ENCODE measurements at places on chromosomes 3 and 15.

DNA sequence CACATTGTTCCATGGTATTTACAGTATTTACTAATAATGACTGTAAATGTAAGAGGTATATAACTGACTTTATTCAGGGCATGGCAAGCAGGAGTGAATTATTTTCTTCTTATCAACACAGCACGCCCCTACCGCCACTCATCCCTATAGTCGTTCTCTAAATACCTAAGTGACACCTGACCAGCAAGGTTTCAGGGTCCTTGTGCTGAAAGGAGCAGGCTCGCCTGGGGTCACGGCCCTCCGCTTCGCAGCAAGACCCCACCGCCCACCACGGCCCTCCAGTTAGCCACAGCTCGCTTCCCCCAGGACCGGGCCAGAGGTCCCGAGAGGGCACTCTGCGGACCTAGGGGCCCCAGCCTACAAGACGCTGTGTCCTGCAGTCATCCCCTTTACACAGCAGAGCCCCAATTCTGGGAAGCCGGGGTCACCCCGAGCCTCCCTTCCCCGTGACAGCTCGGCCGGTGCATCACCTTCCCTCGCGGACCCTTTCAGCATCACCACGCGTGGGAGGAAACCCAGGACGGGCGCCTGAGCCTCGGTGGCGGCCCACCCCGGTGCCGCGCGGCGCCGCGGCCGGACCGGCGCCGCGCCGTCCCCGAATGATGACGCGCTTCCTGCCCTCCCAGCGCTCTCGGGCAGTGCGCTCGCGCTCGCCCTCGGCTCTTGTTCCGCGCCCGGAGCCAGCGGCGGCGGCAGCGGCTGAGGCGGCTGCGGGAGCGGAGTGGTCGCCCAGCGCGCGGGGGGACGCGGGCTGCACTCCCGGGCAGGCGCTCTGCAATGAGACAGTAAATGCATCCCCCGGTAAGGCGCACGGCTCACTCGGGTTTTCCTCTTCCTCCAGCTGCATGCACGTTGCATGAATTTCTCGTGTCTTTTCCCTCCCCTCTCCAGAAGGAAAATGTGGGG is 225.1 kb upstream of the C2CD4B start:
- DNase-seq: peak; percentile 68

- no peak for DNase-seq
These were observed 3.2 kb upstream of the PLXND1 start for GRCh38 chr3:129609591-129610182.

DNA sequence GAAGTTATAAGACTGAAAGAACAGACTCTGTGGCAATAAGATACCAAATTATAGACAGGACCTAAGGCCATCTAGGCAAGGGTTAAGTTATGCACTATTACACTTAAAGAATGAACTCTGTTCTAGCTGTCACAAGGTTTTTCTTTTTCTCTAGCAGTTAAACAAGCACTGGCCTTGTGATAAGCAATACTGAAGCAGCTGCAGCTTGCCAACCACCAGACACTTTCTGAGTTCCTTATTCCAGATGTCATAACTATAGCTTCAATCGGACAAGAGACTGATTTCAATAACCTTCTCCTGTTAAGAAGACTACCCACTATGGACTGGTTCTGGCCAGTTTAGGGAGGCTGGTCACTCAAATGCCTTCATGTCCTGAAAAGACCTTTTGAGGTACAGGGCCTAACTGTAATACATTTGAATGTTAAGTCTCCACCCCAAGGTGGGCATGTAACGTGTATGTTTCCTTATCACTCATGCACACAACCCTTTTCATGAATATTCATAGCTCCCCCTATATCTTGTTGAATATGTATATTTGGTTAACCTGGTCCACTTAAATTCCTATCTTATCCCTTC is 85.8 kb downstream of the CFAP20DC start:
- DNase-seq: no peak

DNA sequence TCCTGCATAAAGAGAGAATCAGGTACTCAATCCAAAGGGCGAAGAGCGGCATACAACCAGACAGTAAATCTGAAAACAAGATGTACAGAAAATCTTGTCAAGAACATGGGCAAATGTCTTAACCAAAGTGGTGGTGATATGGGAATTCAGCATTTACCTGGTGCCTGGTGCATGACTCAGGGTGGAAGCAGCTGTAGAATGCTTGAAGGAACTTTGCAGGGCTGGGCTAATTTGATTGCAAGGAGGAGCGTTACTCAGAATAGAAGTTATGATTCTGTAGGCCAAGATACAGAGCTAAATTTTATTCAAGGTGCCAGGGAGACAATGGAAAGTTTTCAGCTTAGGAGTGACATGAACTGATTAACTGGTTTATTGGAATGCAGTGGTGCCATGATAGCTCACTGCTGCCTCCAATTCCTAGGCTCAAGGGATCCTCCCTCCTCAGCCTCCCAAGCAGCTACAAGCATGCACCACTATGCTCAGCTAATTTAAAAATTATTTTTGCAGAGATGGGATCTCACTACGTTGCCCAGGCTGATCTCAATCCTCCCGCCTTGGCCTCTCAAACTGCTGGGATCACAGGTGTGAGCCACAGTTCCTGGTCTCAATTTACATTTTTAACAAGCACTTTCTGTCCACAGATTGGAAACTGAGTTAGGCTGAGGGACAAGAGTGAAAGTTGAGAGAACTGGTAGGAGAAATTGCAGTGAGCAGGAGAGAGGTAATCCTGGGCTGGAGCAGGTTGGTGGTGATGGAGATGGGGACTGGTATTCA is 91.5 kb upstream of the TBC1D5 start:
- DNase-seq: no peak

GRCh38 chr3:94137377-94137776 is 74.5 kb downstream of the NSUN3 start:
- no peak for DNase-seq

- no peak for DNase-seq
These were observed 121.0 kb downstream of the SLMAP start for GRCh38 chr3:57877116-57877515.

DNA sequence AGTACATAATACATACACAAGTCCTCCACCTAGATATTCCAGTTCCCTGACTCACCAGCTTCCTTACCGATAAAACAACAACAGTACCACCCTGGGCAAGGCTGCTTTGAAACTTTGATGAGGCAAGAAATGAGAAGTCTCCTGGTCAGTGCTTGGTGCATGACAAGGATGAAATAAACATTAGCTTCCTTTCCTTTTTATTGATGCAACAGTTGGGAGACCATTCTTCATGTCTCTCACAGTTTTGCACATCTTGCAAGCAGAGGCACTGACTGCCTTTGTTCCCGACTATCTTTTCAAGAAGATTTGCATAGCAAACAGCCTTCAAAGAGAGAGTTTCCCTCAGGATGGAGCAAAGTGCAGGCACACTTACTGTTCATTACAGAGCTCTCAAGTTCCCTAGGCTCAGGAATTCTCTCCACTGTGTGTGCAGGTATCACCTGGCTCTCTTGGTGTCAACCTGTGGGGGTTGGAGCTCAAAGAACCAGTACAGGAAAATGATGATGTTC is 65.2 kb downstream of the MYLK start:
- DNase-seq: no peak

DNA sequence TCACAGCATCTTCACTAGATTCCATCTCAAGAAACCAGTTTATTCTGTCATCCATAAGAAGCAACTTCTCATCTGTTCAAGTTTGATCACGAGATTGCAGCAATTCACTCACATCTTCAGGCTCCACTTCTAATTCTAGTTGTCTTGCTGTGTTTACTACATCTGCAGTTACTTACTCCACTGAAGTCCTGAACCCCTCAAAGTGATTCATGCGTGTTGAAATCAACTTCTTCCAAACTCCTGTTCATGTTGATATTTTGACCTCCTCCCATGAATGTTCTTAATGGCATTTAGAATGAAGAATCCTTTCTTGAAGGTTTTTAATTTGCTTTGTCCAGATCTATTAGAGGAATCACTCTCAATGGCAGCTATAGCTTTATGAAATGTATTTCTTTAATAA is 287.6 kb upstream of the TBL1XR1 start:
- DNase-seq: no peak

GRCh38 chr3:142459096-142459495 is 11.3 kb upstream of the XRN1 start:
- no peak for DNase-seq

DNA sequence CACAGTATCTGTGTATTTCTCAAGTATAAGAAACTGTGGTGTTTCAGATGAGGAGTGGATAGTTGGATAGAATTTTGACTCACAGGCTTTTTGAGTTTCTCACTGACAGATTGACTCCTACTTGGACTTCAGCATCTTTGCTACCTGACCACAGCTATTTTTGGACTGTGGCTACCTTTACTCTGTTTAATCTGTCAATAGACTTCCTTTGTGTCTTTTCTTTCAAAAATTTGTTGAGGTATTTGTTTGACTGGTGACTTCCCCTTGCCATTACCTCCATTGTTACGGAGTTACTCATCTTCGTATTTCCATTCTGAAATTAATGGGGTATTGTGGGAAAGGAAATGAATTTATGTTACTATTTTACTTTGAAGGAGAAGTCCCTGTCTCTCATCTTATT is 123.8 kb downstream of the AGBL1 start:
- no peak for DNase-seq

GRCh38 chr3:105829871-105830622 is 38.8 kb downstream of the CBLB start:
- DNase-seq: no peak

- DNase-seq: no peak
These were observed 422.2 kb downstream of the GBE1 start for GRCh38 chr3:81339040-81339845.

- DNase-seq: no peak
These were observed 612.2 kb downstream of the DIPK2A start for GRCh38 chr3:144583871-144584270.

- DNase-seq: no peak
These were observed 409.0 kb downstream of the VPS13C start for GRCh38 chr15:61651267-61651666.

GRCh38 chr15:94023531-94023930 is 207.8 kb upstream of the MCTP2 start:
- no peak for DNase-seq

GRCh38 chr3:89362496-89362895 is 255.1 kb downstream of the EPHA3 start:
- no peak for DNase-seq

DNA sequence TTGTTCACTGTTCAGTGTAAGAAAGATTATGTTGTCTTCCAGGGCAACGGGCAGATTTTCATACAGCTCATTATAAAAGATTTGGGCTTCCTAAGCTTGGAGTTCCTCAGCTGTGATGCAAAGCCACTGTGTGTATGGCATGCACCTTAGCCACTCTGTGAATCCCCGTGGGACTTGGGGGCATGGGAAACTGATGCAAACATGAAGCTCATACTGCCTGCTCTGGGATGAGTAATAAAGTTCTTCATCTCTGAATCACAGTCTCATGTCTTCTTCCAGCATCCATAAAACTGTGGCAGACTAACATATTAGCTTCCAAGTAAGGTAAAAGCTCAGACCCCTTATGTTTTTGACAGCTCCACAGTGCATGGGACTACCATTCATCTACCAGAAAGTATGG is 154.3 kb upstream of the RORA start:
- DNase-seq: no peak

- no peak for DNase-seq
These were observed 97.3 kb downstream of the TOP2B start for GRCh38 chr3:25567388-25567787.

DNA sequence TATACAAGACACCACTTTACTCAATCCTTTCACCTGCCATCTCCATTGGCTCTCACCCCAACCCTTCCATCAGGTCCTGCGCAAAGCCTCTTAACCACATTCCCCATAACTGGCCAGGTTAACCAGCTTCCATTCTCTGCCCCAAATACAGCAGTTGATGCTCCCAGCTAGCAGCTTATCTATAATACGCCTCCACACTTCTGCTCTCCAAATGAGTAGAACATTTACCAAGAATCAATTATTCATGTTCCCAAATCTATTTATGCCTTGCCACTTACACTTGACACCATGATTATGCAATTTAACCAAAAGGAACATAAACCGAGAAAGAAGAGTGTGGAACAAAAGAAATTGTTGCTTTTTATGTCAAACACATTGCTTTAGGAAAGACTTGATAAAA is 103.7 kb upstream of the TPM1 start:
- no peak for DNase-seq

DNA sequence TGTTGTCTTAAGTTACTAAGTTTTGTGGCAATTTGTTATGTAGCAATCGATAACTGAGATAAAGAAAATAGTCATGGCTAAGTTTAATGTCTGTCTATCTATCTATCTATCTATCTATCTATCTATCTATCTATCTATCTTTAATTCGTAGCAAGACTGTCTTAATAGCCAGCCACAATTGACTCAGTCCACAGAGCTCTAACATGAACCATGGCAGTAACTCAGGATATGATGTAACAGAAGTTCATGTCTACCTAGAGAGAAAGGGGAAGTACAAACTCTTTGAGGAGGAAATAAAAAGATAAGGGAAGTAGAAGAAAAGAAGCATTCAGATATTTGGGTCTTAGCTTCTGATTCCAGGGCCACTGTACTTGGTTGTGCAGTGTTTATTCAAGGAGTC is 61.5 kb upstream of the FNDC3B start:
- no peak for DNase-seq

- DNase-seq: no peak
These were observed 161.7 kb downstream of the ARPP21 start for GRCh38 chr3:35800960-35801459.

DNA sequence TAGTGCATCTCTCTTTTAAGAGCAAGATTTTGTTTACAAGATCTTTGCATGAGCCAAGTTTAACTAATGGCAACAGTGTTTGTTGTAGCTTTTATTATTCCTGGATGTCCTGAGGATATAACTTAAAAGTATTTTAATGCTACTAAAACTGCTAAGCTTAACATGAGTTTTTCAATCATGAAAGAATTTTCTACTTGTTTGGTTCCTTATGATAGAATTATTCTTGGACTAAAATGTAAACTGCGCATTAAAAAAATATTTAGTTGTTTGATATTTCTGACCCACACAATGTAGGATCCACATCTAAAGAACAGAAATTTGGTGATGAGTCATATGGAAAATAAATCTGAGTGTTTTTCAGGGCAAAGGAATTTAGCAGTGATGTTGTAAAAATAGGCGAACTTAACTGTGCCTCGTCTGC is 70.8 kb downstream of the RAP2B start:
- DNase-seq: no peak

DNA sequence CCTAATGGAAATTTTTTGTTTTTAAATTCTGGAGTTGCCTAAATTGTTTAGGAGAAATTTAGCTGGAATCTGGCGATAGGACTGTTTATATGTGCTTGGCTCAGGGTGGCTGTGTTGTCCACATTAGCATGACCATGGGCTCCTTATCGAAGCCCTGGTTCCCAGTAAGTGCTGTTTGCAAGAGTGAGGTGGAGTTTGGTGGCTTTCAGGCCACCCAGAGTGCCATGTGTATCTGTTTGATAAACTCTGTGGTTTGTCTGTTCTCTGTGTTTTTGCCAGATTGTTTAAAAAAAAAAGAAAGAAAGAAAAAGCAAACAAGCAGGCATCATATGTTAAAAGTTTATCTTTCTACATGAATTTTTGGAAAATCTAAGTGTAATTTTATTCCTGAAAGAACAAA is 51.5 kb downstream of the PLCL2 start:
- no peak for DNase-seq

DNA sequence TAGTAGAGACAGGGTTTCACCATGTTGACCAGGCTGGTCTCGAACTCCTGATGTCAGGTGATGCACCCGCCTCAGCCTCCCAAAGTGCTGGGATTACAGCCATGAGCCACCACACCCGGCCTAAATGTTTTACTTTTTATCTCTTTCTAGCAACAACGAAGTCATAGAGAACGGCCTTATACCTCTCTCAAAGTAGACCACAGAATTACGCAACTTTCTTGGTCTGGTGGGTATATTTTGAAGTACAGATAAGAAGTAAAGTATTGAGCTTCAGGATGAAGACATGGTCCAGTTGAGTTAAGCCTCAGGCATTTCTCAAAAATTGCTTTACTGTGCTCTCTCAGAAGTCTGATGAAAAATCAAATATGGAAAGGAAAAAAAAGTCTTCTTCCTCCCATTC is 30.6 kb downstream of the FAM240A start:
- no peak for DNase-seq
